ENCODE measurements at places on chromosomes 4 and X.
A peak's percentile ranks its signal among the peaks of the same experiment; 100 is the strongest.

DNA sequence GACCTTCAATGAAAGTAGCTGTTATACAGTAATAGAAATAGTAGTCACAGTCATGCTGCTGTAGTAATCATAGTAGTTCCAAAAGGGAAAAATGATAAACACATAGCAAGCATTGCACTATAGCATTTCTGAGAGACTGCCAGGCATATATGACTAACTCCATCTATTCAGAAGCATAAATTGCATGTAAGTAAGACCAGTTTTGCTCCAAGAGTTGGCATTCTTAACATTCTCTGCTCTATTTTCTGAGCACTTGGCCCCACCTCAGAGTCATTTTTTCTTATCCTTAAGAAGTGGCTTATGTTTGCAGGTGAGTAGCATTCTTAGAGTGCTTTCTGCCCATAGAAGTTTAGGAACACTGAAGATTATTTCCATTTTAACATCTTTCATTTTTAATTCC, 490.3 kb upstream of the TECRL start:
- DNase-seq, result no peak

GRCh38 chr4:19227701-19228100, 1024.0 kb upstream of the SLIT2 start:
- no peak for DNase-seq

GRCh38 chr4:1011022-1011665, at the start of gene FGFRL1:
FGFRL1 (plus strand) TSS chr4:1011626; CDS start chr4:1012486, 860 bp downstream.
- peak; percentile 83 for DNase-seq

GRCh38 chr4:158236304-158237030, 26.2 kb downstream of the TMEM144 start:
- DNase-seq, result no peak

DNA sequence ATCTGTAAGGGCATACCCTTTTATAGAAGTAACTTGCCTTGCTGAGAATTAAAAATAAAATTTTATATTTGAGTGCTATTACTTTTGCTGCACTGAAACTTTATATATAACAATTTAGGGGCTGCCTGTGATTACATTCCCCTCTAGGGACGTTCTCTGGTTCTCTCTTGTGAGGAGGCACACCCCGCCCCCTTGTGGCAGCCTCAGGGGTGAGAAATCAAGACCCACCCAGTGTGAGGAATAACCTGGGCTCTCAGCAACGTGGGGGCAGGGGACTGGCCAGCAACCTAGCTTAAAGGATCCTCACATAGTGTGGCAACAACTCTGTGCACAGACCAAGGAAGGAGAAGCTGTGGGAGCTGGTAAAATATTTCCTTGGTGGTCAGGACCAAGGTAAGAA, 43.7 kb downstream of the MAGEA9 start:
- DNase-seq, result peak; percentile 3

GRCh38 chr4:71486550-71487343, 147.9 kb downstream of the SLC4A4 start:
- DNase-seq, result no peak
